Ascending aorta (tissue), 2 donors: ENCODE measurements at places on chromosomes 12 and 14. TPM values are rescaled to one million over a fixed set of nuclear protein-coding genes. Genes with fewer than 3 reads are reported as not detected.

DNA sequence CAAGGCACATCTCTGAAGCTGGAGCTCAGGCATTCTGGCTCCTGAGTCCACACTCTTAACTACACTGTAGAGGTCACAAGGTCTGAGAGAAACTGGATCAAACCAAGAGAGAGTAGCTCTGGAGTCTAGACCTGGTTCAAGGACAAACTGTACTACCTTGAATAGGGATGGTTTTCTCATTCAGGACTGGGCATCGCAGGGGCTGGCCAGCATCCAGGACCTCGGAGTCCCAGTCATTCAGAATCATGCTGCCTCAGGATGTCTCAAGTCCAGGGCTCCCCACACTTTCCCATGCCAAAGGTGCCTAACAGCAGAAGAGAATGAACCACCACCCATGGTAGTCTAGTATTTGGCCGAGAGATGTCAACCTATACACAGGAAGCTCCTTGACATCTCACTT is 13.1 kb upstream of the PLEKHD1 start:
- H3K4me3 ChIP-seq, result no peak overlapping the region
- H3K27ac ChIP-seq, result no peak overlapping the region
- no peak for DNase-seq
- no peaks in the 10 kb centered on the region for H3K27me3 ChIP-seq
- H3K4me1 ChIP-seq, result no peaks in the 10 kb centered on the region

DNA sequence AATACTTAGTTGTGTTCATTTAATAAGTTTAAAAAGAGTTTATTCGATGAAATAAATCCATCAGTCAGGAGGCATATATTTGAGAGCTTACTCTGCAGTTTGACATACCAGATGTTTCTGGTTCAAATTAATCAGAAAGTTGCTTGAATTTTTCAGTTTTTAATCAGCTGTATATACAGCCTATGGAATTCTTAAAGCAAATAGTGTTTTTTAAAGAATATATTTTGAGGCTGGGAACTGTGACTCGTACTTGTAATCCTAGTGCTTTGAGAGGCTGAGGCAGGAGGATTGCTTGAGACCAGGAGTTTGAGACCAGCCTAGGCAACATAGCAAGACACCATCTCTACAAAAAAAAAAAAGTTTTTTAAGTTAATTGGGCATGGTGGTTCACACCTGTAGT is 112.1 kb downstream of the MON2 start:
- no peaks in the 10 kb centered on the region for H3K36me3 ChIP-seq
- H3K27ac ChIP-seq, result no peak overlapping the region
- no peaks in the 10 kb centered on the region for H3K27me3 ChIP-seq

DNA sequence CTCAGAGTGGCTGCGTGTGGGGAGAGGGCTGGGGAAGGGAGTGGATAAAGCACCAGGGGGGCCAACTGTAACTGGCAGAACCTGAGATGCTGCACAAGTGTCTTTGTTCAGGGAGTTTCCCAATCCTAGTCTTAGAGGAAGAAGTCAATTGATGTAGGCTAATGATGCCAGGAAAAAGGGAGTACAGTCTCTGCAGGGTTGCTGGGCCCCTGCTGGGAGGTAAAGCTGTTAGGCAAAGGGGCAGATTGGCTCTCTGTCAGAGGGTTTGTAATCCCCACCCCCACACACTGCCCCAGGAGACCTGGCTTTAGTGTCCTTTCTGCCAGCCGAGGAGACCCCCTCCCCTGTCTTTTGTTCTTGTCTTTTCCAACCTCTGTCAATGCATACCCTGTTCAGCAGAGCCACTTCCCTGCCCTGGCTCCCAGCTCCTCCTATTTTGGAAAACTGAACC is 178.4 kb downstream of the KCNA5 start:
- no peak overlapping the region for H3K27ac ChIP-seq
- H3K4me1 ChIP-seq, result no peaks in the 10 kb centered on the region
- DNase-seq, result no peak
- no peak overlapping the region for H3K4me3 ChIP-seq

Gene CCDC59
- total RNA-seq, result 14.4 TPM

Gene CYP27B1
- not detected for total RNA-seq
